ENCODE measurements at places on chromosomes 7 and 10.

DNA sequence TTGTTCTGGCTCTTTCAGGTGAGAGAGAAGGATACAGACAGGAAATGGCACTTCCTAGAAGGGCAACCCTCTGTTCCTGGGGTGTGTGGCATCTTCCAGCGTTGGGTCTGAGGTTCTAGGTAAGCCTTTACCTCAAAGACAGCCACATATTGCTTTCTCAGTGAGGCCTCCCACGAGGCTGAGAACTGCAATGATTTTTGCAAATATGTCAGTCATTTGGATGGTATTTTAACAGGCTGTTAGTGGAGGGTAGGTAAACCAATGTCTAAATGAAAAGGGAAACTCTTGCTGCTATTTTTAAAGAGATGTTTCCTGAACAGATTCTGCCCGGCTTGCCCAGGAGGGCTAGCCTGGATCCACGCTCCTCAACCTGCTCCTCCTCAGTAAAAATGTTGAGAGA lies 240.3 kb upstream of the KLF6 start:
- no peak for DNase-seq

DNA sequence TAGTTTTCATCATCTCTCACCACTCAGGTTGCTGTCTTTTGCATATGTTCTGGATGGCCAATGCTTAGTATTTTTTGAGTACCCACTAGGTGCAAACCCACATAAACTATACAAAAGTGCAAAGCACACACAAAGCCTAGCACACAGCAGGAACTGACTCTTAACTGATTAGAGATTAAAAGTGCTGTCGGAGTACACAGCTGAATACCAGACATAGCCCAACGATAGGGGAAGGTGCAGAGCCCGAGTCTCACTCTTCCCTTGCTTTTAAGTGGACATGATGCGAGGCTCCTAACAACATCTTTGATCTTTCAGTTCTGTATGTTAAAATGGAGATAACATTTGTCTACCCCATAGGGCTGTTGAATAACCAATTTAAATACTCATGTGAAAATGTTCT lies 90.8 kb downstream of the DPY19L1 start:
- no peak for DNase-seq

DNA sequence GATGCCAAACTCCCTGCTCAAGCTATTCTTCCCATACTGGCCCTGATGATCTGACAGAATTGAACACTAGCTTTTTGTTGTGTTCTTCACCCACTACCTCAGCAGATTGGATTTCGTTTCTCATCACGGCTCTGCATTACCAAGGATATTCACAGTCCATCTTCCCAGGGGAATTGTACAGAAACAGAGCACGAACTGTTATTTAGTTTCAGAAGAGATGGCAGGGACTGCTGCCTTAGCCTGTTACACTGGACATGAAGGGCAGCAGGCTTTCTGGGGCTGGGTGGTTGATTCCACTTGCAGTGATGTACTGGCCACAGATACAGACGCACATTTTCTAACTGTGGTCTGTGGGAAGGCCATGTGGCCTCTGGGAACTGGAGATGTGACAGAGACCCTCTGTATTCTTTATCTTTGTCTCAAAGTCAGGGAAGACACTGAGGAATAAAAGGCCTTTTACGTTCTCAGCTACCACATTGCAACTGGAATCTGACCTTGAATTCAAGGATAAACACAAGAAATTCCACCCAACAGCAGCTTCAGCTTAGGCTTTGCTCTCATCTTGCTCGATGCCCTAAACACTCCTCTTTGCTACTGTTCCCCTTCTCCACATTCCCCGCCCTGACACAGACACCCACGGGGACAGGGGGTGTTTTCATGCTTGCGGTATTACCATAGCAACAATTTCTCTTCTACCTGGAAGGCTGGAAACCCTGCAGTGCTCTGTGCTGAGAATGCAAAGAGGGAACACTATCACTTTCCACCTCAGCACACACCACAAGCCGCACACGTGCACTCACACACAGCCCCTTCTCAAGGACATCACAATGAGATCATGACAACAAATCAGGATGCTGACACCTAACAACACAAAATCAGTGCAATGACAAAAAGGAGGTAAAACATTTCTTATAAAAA lies 81.7 kb downstream of the RNF216 start:
- DNase-seq, result peak; percentile 89

GRCh38 chr10:7887174-7887816 lies 69.0 kb downstream of the TAF3 start:
- no peak for DNase-seq

DNA sequence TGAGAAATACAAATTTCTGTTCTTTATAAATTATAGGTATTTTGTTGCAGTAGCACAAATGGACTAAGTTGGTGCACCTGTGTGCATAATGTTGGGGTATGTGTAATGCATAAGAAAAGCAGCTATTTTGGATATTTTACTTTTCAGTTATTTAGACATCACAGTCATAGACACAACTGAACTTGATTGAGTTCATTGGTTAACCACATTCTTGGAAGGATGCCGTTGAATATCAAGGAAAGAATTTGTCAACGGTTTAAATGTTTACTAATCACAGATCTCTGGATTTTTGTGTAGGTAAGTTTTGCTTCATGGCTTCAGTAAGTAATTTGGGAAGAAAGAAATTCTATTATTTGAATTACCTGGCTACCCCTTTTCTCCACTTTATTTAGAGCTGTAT lies 4.1 kb downstream of the OTUD1 start:
- DNase-seq, result no peak

DNA sequence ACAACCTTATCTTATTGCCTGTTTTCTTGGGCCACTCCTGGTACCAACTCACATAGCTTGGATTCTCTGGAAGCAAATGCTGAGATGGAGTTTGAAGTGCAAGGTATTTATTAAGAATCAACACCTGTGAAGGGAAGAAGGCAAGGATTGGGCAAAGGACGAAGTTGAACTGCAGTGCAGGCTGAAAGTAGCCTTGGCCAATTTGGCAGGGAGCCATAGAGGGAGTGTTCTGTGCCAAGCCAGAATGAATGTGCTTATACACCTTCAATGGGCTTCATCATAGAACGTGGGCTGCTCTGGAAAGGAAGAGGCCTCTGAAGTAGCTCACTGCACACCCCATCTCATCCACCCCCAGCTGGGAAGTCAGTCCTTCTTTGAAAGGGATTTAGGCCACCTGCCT lies 79.8 kb upstream of the IFRD1 start:
- no peak for DNase-seq

DNA sequence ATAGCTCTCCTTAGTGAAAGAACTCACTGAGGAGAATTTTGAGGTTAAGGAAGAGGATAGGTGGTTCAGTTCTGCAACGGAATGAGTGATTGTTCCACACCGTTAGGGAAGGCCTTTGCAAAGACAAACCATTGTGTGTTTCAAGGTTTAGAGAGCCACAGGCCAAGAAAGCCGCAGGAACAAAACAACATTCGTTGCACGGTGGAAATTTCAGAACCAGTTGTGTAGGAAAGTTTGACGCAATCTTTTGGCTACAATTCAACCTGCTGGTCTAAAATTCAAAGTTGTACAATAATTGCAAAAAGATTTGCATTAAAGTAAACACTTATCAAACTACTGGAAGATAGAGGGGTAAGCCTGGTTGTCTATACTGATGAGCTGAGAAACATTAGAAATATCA lies 91.4 kb downstream of the FAM107B start:
- no peak for DNase-seq

DNA sequence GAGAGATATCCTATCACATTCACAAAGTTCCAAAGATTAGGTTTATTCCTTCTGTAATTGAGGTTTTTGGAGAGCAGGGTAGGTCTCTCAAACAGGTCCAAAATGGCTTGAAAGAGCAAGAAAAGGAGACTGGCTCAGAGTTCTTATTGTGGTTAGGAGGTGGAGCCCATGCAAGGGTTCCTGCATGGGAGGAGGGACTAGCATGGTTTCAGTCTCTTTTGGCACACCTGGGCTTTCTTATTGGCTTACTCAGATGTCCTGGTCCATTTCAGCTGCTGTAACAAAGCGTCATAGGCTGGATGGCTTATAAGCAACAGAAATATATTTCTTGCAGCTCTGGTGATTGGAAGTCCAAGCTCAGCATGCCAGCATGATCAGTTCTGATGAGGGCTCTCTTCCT lies 493.1 kb downstream of the REEP3 start:
- DNase-seq, result no peak

- DNase-seq, result no peak
Measured at GRCh38 chr10:81472927-81473470, 402.0 kb upstream of the NRG3 start.

- no peak for DNase-seq
Measured at GRCh38 chr7:27840760-27841364, 100.9 kb downstream of the TAX1BP1 start.

DNA sequence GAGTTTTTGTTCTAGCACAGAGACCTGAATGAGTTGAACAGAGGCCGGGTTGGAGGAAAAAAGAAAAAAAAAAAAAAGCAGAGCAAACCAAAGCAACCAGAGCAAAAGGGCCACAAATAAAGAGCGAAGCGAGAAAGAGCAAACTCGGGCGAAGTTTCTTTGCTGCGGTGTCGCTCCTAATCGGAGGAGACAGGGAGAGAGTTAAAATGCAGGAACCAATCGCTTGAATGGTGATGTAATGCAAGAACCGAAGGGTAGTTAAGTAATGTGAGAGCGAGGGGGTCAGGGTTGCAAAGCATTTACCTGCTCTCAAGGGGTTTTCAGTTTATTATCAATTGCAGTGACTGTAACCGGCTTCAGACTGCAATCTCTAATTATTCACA lies 271.7 kb downstream of the TRIL start:
- DNase-seq, result no peak

DNA sequence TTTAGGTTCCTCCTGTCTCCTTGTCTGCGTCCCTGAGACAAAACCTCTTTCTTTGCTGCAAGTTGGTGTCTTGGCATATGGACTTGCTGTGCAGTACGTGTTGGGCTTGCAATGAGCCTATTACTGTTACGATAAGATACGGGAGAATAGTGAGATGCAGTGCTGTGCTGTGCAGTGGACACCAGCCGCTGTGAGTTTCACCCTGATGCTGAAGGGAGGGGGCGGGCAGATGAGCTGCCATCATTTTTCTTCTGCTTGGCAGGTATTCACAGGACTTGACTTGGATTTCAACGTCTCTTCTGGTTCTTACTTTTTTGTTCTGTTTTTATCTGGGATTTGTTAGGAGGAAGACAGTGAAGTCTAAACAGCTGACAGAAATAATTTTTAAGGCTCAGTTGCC lies 257.1 kb upstream of the PITRM1 start:
- no peak for DNase-seq

DNA sequence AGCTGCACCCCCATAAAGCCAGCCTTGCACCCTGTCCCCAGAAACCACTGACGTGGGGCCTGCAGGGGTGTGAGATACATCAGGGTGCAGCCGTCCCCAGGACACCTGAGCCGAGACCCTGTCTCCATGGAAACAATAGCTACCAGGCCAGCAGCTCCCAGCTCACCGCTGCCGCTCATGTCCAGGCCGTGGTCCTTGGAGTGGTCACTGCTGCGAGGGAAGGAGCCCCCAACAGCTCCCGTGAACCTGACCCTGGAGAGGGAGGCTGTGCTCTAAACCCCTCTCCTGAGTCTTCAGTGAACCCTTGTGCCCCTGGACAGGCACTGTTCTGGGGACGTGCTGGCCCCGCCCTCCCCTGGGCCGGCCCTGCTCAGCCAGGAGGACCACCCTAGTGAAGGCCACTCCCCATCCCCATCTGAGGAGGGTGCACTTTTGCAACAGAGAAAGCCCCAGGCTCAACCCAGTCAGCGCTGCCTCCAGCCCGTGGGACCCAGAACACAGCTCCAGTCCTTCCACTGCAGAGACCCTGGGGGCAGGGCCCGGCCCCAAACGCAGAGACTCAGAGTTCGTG lies 19.6 kb upstream of the INPP5A start:
- DNase-seq, result no peak

DNA sequence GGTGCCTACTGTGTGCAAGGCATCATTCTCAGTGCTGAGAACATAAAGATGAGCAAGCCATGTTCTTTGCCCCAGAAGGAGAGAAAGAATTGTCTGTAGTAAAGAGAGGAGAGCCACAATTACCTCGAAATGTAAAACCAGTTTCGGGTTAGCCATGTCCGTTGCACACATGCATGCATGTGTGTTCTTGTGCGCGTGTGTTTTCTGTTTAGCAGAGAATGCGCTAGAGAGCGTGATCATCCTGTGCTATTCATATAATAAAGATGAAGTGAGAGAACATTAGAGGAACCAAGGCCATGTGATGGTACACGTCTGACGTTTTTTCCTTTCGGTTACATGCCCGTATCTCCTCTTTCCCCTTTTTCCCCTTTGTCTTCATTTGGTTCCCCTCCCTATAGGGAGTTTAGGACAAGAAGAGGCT lies 158.2 kb downstream of the CELF2 start:
- peak; percentile 63 for DNase-seq

GRCh38 chr7:100545360-100546128 lies 6.5 kb downstream of the AGFG2 start:
- DNase-seq, result peak; percentile 93

DNA sequence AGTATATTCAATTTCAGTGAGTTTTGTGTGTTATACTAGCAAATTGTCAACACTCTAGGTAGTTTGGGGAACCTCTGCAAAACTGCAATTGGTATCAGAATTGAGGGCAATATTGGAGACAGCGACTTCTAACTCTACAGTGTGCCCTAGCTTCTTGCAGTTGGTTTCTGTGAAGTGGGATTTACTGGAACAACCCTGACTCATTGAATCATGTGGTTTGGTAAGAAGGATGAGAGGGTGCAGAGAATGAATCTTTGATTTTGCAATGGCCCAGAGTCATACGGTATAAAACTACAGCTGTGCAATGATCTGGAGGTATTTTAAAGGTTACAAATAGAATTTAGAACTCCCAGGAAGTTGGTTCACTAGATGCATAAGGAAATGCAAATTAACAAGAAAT lies 129.1 kb upstream of the PPP1R3A start:
- peak; percentile 18 for DNase-seq

DNA sequence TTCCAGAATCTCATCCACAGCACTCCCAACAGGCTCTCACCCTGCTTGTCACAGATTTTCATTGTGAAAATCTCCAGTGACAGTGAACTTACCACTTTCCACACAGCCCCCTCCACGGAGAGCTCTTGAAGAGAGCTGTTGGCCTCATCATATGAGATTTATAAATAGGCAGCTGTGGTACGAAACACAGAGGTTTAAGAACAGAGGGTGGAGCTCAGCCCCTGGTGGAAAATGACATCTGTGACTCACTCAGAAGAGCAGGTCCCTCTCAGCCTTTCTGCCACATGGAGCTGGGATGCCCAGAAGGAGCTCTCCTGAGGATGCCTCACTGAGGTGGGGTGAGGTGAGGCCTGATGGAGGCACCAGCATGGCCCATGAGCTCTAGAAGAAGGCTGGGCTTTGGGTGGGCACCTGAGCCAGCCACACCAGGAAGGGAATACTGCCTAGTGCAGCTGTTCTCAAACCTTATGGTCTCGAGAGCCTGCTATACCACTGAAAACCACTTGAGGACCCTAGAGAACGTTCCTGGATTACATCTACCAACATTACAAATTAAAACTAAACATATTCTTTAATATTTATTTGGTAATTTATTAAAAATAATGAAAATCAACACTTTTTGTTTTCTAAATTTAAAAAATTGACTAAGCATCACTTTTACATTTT lies 25.8 kb upstream of the EEPD1 start:
- DNase-seq, result no peak

DNA sequence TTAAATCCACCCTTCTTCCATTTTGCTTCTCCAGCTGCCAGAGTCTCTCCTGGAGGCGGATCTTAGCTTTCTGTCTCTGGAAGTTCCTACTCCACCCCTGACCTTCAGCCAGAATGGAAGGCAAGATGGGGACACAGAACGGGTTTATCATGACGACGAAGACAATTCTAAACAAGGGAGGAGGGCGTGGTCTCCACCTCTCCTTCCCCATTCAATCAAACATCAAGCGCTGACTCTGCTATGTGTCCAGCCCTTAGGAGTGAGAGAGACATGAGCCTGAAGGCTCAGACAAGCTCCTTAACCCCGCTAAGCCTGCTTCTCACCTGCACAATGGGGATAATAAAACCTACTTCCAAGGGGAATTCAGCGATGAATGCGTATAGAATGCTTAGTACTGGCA lies 3.1 kb downstream of the CYP17A1 start:
- no peak for DNase-seq
